ENCODE measurements at places on chromosomes 6 and 20.

DNA sequence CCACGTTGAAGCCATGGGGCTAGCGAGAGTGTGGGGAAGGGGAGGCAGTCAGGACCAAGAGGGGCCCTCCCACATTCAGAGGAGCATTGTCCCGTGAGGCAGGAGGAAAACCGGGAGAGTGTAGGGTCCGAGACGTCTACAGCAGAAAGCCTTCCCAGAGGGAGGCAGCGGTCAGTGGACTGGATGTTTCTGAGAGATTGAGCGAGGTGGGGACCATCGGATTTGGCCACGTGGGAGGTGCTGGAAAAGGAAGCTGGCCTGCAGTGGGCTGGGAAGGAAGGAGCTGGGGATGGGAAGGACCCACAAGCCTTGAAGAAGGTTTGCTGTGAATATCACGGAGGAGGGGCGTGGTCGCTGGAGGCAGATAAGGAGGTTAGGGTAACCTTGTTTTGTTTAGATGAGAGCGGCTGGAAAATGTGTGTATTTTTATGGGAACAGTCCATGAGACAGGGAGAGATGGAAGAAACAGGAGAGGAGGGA lies 119.0 kb upstream of the RNF24 start:
- no peak for DNase-seq

DNA sequence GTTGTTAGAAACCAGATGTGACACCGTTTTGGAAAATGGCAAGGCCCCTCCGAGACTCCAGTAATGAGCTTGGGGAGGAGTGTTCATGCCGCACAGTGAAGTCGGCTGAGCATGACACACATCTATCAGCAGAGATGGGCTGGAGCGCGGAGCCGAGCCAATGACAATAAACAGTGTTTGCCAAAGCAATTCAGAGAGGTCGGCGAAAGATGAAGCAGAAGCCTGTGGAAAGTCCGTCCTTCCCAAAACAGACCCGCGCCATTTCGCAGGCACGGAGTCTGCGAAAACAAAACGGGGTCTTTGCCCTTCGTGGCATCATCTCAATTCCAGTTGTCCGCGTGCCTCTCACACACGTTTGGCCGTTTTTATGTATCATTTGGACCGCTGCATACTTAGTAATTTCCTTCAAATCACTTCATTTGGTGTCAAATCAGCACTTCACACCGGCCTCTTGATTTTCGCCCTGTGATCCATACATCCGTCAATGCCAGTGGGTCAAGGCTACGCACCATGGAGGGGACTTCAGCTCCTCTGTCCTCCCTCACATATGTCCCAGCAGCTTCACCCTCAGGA lies 71.3 kb downstream of the SULF2 start:
- DNase-seq = no peak

- DNase-seq = no peak
Measured at GRCh38 chr6:99790679-99791078, 184.0 kb downstream of the PRDM13 start.

DNA sequence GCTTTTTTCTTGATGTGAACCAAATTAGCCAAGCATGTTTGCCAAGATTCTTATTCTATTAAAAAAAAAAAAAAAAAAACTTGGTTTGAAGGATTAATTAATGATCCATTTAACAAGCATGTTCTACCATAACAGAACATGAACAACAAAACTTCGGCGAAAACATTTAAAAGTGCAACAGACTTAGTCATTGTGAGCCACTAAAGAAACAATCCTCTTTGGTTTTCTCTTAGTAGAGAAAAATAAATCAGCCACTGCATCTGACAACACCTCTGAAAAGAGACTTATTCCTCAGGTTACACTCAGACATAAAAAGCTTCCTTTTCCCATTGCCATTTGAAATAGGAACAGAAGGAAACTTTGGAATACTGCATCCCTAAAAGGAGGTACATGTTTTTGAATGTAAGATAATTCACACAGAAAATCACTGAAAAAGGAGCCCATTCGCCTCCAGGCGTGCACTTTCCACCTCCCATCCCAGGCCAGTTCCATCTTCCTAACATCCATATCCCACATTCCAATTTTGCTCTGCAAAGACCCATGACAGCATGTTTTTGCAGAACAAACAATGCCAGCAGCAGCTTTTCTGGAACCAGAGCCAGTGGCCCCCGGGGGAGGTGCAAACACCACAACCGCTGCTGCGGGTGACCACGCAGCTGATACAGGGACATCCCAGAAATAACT lies 79.5 kb downstream of the ZMYND8 start:
- DNase-seq = no peak

- no peak for DNase-seq
Measured at GRCh38 chr6:81557811-81558210, 194.7 kb downstream of the TENT5A start.

DNA sequence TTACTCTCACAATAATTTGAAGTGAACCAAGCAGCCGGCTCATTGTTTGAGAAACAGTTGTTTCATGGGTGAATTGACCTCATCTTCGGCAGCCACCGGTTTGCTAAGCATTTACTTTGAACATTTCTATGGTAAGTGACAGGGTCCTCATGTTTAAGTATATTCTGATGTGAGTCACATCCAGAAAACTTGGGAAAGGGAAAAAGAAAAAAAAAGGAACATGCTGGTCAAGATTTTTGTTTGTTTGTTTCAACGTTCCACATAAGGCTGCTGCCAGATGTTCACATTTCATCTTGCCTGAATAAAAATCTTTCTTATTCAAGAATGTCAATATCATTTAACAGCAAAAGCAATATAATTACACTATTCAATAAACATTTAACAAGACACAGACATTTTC lies 55.0 kb upstream of the EXOC2 start:
- DNase-seq = no peak

- no peak for DNase-seq
Measured at GRCh38 chr6:165905744-165906143, 242.7 kb upstream of the PDE10A start.

GRCh38 chr6:21739838-21740237 lies 146.3 kb downstream of the SOX4 start:
- DNase-seq = no peak

GRCh38 chr6:84459401-84459800 lies 232.0 kb upstream of the CEP162 start:
- DNase-seq = no peak

GRCh38 chr20:43549416-43550065 lies 9.3 kb upstream of the SGK2 start:
- no peak for DNase-seq

- no peak for DNase-seq
Measured at GRCh38 chr6:63731930-63732329, 96.3 kb downstream of the PHF3 start.

DNA sequence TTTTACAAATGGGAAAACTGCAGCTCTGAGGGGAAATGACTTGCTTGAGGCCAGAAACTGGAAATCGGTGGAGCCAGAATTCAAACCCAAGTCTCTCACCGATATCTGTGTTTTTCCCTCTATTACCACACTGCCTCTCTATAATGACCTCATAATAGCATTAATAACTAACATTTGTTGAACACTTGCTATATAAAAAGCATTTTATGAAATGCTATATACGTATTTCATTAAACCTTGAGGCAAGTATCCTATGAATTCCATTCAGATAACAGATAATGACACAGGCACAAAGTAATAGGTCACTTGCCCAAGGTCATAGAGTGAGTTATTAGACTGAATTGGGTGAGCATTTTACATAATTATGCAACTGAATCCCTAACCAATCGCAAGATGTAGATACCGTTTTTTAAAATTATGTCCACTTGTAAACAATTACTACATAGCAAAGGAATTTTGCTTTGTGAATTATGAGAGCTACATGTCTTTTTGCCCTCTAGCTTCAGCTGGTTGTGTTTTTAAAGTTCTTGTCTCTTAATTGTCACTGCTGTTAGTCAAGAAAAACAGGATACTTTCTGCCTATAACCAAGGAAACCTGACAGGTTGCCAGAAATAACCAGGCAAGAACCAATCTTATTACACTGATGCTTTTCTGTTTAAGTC lies 4.7 kb downstream of the DSN1 start:
- no peak for DNase-seq

DNA sequence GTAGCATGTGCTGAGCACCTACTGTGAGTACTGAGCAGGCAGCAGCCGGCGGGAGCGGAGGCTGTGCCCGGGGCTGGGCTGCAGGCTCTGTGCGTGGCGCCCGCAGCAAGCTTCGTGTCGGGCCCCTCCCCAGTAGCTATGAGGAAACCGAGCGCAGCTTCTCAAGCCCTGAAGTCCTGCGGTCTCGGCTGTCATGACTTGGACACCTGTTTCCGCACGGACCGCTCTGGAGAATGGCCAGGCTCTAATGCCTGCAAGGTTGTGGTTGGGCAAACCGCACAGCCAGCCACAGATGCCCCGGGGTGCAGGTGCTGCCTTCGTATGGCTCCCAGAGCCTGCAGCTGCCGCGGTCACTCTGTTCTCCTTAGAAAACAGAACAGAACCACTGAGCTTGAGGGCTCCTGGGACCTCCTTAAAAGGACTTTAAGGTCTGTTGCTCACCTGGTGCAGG lies 33.7 kb downstream of the PYGB start:
- DNase-seq = no peak

DNA sequence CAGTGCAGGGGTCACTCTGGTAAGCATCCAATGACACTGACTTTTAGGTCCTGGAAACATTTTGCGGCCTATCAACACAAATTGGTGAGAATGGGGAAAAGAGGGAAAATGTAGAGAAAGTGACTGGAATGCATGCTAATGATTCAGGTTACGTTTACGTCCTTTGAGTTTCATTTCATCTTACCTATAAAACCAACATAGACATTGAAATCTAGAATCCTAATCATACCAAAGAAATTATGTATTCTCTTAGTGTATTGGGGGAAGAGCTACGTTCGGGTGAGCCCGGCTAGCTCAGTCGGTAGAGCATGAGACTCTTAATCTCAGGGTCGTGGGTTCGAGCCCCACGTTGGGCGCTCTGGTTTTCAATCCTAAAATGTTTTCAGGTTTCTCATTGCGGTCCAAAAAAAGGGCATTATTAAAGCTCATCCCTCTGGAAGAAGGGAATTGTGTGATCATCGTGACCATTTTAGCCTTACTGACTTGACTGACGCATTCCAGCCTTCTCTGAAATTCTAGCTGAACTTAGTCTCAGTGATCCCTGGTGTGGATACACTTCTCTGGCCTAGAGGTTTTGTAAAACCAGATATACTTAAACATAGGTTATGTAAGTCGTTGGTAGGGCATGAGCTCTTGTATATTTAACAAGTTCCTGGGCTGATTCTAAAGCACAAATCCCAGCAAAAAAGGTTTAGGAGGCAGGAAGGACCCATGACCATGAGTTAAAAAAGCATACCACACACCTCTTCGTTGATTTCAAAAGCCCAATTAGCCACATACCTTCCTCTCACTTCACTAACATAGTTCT lies 18.3 kb downstream of the HMGN4 start:
- no peak for DNase-seq

- DNase-seq = no peak
Measured at GRCh38 chr6:105194591-105194990, 14.8 kb upstream of the POPDC3 start.

DNA sequence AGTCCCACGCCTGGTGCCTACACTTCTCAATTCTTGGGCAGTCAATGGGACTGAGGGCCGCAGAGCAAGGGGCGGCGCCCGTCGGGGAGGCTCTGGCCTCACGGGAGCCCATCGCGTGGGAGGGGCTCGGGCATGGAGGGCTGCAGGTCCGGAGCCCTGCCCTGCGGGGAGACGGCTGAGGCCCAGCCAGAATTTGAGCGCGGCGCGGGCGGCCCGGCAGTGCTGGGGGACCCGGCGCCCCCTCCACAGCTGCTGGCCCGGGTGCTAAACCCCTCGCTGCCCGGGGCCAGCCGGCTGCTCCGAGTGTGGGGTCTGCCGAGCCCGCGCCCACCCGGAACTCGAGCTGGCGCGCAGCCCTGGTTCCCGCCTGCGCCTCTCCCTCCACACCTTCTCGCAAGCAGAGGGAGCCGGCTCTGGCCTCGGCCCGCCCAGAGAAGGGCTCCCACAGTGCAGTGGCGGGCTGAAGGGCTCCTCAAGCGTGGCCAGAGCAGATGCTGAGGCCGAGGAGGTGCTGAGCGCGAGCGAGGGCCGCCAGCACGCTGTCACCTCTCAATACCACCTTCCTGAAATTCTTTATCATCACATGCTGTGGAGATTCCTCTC lies 58.5 kb downstream of the BAK1 start:
- DNase-seq = no peak

- no peak for DNase-seq
Measured at GRCh38 chr6:67717281-67717680, 917.8 kb upstream of the ADGRB3 start.

GRCh38 chr20:47181056-47181862 lies 175.2 kb downstream of the ZMYND8 start:
- DNase-seq = peak; percentile 56

GRCh38 chr6:21228876-21229460 lies 364.6 kb upstream of the SOX4 start:
- DNase-seq = no peak

GRCh38 chr6:132961610-132962009 lies 147.2 kb downstream of the RPS12 start:
- DNase-seq = no peak

- no peak for DNase-seq
Measured at GRCh38 chr6:56816370-56816769, 138.5 kb upstream of the BEND6 start.

- DNase-seq = no peak
Measured at GRCh38 chr6:109514946-109515345, 31.9 kb upstream of the ZBTB24 start.

- DNase-seq = no peak
Measured at GRCh38 chr6:71404145-71404966, 115.7 kb downstream of the OGFRL1 start.

GRCh38 chr20:38291966-38292365 lies 12.0 kb upstream of the BPI start:
- no peak for DNase-seq

- no peak for DNase-seq
Measured at GRCh38 chr6:111832833-111833418, 40.3 kb downstream of the FYN start.

- DNase-seq = no peak
Measured at GRCh38 chr6:161869491-161869890, 595.6 kb upstream of the AGPAT4 start.

DNA sequence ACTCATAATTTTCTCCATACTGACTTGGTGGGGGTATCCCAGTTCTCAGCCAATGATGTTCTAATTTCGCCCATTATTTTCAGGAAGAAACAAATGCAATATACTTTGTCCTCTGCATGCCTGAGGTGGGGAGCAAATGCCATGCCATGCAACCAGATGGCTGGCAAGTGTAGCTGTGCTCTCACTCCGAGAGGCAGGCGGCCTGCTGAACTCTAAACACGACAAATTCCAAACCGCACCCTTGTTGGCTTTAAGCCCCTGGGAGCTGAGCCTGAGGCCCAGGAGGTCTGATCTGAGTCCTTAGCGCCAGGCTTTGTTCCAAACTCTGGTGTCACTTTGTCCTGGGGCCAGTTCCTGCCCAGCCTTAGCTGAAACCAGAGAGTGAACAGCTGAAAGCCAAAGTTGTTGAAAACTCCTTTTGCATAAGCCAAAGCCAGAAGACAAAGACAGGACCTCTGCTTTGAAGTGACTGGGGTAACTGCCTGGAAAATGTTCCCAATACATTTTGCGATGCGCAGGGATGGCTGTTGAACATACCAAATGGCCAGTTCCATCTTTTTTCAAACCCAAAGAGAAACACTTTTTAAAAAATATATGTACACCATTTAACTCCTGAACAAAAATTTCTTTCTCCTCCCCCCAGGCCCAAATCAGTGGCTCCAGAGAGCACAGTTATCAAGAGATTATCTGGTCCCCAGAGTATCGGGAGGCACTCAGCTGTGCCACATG lies 46.2 kb downstream of the TTI1 start:
- no peak for DNase-seq
